ENCODE measurements at places on chromosomes 3 and 15. TPM values are rescaled to one million over a fixed set of nuclear protein-coding genes. Genes with fewer than 3 reads are reported as not detected.

SLC41A3 gene
- 29.1 TPM for polyA plus RNA-seq

GRCh38 chr15:78985859-78986475, 41.1 kb upstream of the CTSH start:
- no peak for DNase-seq

GRCh38 chr3:30625541-30626438, 19.4 kb downstream of the TGFBR2 start:
- DNase-seq = peak; percentile 88

DNA sequence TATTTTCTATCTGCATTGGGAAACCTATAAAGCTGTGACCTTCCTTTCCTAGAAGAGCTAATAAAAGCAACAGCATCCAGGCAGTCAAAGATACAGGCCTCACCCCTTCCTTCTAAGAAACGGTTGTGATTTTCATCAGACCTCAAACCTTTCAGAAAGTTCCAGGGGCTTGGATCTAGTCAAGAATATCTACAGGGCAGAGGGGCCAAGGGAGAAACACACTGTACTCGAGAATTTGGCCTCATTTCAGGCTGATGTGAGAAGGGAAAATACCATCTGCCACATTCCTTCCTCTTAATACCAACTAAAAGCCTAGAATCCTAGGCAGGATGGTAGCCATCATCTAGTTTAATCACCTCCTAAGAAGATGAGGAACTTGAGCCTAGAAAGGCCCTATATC, 24.5 kb upstream of the BCL6 start:
- no peak for DNase-seq

GRCh38 chr15:92118162-92118935, 264.8 kb downstream of the SLCO3A1 start:
- peak; percentile 55 for DNase-seq

- DNase-seq = no peak
Measured at GRCh38 chr3:18149935-18150334, 275.2 kb downstream of the SATB1 start.

GRCh38 chr3:183468424-183468823, 40.0 kb upstream of the MCF2L2 start:
- no peak for DNase-seq

DNA sequence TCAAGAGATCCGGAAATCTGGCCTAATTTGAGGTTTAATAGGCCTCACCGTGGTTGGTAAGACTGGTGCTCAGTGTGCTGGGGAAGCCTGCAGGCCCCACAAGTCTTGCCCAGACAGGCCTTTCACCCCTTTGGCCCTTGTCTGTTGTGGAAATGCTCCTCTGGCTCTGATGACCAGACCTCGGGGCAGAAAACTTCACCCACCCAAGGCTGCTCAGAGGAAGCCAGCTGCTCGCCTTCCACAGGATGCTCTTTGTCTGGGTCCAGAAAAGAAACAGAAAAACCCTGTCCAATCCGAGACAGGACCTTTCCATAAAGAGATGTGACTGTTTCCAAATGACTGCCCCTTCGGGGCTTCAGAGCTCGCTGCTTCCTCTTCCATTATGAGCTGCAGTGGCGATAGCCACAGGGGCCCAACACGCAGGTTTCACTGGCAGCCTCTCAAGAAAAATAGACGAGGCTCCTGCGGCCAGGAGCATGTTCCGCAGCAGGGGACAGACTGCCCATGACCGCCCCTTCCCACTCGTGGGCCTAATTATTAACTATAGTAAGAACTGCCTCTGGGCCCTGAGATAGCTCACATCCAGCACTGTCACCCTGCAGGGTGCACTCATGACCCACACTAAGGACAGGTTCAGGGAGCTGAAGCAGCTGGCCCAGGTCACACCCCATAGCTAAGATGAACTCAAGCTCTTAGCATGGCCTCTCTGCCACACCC, 6.8 kb upstream of the SNX22 start:
- DNase-seq = no peak

All from foreskin keratinocyte (primary cell).